NB4 (cell line): ENCODE measurements at places on chromosomes 5 and 9.
A peak's percentile ranks its signal among the peaks of the same experiment; 100 is the strongest.

GRCh38 chr5:1349246-1349645, 4.3 kb upstream of the CLPTM1L start:
- no peak for DNase-seq

GRCh38 chr9:17905781-17906175, 326.9 kb downstream of the SH3GL2 start:
- DNase-seq = no peak

DNA sequence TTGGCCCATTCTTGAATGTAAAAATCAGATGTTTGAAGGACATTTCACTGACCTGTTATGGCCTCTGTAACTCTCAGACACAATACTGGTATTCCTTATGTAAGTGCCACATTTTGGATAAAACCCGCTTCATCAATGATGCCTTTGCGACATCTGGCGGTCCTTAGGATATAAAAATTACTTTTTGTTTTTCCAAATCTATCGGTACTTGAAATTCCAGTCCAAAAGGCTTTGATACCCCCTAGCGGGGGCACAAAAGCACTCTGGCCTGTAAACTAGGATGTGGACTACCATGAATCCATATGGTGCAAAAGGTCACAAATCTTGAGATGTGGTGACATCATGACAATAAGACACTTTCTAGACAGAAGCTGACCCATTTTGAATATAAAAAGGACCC, 291.8 kb downstream of the KIAA0825 start:
- no peak for DNase-seq

DNA sequence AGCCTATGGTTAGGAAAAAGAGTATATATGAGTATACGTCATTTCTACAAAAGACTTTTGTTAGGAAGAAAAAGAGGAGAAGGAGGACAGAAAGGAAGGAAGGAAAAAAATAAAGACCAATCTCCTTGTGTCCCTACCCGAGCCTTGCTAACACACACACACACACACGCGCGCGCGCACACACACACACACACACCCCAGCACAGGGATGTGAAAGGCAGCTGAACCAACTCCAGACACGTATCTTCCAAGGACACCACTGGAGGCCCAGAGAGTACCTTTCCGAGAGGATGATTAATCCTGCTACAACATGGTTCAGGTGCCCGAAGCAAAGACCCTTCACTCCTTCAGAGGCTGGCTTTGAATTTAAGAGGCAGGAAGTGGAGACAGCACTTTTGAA, 56.9 kb upstream of the GALNT10 start:
- no peak for DNase-seq

- DNase-seq = peak; percentile 69
These were observed 40.3 kb upstream of the NAA35 start for GRCh38 chr9:85900504-85901201.

GRCh38 chr9:3793971-3794383, 268.2 kb upstream of the RFX3 start:
- DNase-seq = no peak

DNA sequence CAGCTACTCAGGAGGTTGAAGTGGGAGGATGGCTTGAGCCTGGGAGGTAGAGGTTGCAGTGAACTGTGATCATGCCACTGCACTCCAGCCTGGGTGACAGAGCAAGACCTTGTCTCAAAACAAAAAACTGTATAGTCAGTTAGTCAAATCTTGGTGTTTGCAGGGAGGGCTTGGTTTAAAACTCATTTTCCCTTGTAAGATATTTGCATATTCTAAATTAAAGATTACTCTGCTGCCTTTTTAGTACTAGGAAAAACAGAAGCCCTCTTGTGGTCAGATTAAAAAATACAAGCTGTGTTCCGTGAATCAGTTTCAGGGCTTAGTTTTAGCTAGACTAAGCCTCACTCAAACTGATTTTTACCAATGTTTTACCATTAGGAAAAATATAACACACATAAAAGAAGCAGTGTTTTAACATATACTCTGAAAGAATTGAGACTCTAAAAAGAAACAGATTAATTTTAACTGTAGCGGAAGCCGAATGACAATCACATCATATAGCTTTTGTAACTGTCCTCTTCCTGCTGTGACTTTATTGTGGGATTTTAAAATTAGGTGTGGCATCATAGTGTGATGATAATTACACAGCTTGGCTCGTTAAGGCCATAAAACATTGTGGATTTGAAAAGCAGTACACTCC, 84.9 kb upstream of the BASP1 start:
- DNase-seq = peak; percentile 41

GRCh38 chr5:11110128-11110527, 349.1 kb upstream of the DAP start:
- no peak for DNase-seq

- DNase-seq = no peak
These were observed 42.3 kb upstream of the MOCS2 start for GRCh38 chr5:53151713-53152458.

GRCh38 chr5:14759744-14760547, 95.4 kb downstream of the OTULIN start:
- no peak for DNase-seq

DNA sequence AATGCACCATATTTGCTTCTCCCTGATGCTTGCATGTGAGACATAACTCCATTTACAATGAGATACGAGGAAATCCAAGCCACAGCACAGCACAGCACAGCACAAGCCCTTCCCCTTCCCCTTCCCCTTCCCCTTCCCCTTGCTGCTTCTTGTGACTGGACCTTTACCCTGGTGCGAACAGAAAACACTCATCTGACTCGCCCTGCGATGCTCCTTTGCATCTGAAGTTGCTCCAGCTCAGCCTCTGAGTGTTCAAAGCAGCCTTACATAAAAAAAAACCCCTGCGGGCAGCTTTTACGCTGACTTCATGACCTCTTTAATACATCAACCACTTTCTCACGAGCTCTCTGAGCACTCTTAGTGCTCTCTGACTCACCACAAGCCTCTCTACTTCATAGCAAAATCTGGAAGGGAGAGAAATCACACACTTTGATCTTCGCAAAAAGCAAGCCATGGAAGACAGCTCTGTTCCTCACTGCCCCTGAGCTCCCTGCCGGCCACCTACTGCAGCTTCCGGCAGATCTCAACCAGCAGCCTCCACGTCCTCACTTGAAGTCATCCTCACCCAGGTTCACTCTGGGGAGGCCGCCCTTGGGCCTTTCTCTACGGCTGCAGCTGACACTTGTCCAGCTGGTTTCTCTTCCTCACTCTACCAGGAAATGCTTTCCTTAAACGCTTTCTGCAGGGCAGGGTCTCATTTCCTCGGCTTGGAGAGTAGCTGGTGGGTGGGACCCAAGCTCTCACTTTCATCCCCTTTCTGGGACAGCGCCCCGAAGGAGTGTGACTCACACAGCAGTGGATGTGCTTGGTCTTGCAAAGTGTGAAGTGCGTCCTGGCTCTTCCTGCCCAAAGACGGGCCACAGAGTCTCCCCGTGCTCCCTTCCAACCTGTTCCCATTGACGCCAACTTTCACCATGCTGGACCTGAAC, 5.3 kb downstream of the SLC34A1 start:
- DNase-seq = peak; percentile 50

DNA sequence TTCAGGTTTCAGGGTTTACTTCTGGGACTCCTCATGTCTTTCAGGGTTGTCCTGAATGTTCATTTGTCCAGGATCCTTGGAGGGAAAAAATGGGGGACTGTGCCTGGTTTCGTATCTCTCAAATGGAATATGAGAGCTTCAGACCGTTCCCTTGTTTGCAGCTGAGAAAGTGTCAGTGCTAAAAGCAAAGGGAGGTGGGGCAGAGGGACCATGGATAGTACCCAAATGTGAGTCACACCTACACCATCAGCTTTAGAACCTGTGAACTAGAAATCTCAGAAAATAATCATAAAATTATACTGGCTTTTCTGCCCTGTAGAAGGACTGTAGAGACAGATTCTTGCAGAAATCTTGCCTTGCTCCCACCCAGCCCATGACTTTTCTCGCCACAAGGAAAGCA, 84.3 kb upstream of the TAF11L2 start:
- no peak for DNase-seq

DNA sequence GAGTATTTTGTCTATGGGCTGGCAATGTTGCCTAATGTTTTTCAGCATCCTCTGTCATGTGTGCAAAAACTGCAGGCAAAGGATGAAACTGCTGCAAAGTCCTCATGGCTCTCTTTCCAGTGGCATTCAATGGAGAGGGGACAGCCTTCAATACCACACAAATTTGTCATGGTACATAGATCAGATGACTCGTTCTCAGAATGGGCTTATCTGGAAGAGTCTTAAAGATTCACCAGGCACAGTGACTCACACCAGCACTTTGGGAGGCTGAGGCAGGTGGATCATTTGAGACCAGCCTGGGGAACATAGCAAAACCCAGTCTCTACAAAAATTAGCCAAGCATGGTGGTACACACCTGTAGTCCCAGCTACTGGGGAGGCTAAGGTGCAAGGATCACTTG, 5.3 kb downstream of the CDKN2AIPNL start:
- no peak for DNase-seq

- no peak for DNase-seq
These were observed 44.8 kb upstream of the CNTLN start for GRCh38 chr9:17090041-17090440.

GRCh38 chr5:98904780-98905179, 24.0 kb downstream of the CHD1 start:
- DNase-seq = no peak

DNA sequence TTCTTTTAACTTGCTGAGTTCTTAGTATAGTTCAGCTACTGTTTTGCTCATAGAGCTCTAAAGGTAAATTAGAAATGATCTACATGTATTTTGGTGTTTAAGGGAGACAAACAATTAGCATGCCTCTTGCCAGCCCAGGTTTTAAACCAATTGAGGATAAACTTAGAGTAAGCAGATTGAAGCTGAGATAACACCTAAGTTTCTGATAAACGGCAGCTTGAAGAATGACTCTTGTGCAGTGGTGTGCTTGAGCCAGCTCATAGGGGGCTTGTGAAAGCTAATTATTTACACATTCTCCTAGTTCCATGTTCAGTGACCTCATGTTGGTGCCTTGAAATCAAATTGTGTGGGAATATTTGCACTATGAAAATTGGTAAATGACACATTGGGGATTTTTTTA, 193.0 kb downstream of the PRR16 start:
- DNase-seq = no peak

DNA sequence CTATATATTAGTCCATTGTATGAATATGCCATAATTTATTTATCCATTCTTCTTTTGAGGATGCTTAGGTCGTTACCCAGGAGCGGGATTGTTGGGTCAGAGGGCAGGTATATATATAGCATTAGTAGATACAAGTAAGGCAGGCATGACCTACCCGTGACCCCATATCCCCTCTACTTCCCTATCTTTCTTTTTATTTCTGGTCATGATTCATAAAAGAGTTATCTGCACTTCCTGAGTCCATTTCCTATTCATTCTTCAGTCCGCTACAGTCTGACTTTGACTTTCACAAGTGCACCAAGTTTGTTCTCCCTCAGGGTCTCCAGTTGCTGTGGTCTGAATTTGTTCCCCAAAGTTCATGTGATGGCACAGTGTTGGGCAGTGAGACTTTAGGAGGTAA, 6.9 kb downstream of the RHOBTB3 start:
- DNase-seq = peak; percentile 39

DNA sequence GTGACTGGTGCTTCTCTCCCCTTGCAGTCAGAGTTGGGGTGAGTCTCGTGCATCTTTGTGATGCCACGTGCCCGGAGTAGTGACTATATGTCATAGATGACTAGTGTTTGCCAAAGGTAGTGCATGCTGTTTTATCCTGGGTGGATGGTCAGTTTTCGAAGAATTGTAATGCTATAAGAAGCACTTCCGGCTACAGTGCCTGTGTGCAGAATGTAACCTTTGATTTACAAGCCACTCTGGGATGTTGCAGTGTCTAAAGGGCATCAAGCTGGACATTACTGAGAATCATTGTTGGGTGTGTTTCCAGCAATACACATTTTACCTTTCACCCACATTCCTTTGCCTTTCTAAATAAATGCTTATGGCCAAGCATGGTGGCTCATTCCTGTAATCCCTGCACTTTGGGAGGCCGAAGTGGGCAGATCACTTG, 16.7 kb downstream of the MVB12B start:
- DNase-seq = no peak
